CD4-positive, alpha-beta memory T cell (primary cell): ENCODE measurements at places on chromosomes 5 and 9.
A peak's percentile ranks its signal among the peaks of the same experiment; 100 is the strongest.

DNA sequence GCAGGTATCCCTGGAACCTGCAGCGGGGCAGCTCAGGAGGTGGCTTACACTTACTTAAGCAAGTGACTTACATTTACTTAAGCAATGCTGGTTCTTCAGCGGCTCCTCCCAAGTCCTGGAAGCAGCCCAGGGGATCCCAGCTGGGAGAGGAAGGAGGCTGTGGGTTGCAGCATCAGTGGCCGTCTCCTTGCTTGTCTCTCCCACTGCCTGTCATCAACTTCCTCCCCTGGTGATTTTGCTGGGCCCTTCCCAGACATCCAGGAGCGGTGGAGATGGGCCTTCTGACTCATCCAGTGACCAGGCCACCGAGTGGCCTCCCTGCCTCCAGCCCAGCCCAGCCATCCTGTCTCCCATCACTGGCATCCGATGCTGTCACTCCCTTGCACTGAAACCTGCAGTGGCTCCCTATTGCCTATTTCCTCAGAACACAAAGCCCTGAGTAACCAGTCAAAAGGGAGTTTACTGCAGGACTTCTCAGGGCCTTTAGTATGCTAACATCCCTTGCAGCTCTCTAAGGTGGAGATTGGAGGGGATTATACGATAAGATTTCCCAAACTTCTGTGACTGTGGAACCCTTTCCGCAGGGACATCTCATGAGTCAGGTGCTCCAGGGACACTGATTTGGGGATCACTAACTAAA is 155.9 kb upstream of the PHYKPL start:
- DNase-seq = no peak

DNA sequence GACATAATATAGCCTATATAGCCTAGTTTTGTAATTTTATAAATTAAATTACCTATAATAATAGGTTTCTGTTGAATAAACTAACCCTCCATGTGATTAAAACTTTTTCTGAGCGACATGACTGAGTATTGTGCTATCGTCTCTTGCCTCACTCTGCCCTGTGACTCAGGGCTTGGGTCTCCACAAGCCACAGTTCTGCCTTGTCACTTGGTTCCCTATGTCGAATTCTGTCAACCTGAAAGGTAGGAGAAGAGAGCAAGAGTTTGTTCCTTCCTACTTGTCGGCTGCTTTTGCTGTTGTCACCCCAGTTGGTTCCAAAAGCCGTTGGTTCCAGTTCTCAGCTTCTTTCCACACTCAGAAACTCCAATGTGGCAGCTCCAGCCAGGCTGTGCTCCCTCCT is 285.9 kb downstream of the PSAT1 start:
- no peak for DNase-seq

DNA sequence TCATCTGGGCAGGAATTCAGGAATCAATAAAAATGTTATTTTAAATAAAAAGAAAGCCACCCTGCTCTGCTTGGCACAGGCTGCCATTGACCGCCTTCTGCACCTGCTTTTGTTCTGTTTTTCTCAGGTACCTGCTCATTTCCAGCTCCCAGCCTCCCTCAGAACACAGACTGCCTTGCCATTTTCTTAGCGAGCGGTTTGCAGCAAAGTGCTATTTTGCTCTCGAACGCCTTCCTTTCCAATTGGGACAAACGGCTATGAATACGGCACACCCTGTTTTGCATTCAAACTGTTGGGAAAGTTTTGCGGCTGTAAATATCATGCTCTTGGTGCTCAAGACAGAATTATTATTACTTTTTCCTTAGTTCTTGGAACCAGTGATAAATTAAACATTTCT is 25.1 kb upstream of the FCN1 start:
- no peak for DNase-seq

- no peak for DNase-seq
Observed at GRCh38 chr5:30195036-30195435, 998.5 kb upstream of the CDH6 start.

DNA sequence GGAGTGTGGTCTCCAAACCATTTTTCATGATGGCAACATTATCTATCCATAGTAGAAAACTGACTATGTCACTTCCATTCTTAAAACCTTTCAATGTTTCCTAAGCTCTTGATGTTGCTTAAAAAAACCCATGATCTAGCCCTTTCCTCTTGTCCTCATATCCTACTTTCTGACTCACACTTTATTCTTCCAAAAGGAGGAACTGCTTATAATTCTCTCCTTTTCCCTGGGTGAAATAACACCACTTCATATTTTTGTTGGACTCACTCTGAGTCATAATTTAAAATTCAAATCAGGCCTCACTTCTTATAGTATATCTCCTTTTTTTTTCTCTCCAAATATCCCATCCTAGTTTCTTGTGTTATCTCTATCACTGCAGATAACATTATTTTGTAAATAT is 513.9 kb downstream of the MAN2A1 start:
- DNase-seq = no peak

DNA sequence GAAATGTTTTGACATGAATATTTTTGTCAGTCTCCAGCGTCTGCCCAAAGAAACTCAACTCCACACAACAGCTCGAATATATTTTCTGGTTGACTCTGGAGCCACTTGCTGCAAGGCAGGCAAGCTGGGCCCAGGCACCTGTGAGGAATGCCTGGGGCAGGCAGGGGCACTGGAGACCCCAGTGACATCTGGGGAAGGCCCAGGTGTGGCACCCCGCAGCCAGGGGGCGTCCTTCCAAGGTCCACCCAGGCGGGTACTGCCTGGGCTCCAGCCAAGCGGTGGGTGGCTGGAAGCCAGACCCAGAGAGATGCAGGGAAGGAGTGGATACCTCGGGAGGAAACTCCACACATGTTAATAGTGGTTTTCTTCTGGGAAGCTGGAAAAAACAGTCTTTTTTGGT is 125.9 kb downstream of the PHF2 start:
- no peak for DNase-seq

DNA sequence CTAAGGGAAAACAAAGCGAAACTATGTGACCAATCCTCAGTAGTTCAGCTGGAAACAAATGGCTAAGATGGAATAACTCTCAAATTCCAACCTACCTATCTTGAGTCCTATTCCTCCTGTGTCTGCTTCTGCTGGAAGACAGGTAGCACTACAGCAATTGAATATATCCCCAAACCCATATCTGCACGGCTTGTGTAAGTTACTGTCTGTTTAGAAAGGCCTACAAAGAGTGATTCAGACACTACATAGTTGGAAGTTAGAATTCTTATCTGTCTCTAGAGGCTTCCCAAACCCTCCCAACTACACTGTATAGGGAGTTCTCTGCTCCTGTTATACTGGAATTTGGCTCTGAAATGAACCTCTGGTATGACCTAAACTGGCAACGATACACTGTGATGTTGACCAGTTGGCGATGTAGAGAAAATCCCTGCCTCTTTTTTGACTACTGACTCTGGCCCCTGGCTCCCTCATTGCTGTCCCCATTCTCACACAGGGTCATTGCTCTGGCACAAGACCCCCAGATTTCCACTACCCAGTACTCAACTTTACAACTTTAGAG is 22.6 kb upstream of the NADK2 start:
- DNase-seq = no peak

DNA sequence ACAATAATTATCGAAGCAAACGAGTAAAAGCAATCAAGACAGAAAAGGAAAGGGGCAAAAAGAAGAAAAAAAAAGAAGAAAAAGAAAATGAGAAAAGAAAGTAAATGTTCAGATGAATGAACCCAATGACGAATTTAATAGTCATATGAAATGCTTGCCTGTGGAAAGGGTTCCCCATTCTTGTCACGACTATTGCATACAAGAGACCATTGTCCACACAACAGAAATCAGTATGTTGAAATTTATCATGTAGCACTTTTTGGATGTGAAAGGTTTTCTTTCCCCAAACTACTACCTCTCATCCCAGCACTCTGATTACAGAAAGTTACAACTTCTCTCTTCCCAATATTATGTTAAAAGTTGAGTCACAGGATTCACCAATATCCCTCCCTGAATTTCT is 162.4 kb downstream of the ZDHHC21 start:
- no peak for DNase-seq

DNA sequence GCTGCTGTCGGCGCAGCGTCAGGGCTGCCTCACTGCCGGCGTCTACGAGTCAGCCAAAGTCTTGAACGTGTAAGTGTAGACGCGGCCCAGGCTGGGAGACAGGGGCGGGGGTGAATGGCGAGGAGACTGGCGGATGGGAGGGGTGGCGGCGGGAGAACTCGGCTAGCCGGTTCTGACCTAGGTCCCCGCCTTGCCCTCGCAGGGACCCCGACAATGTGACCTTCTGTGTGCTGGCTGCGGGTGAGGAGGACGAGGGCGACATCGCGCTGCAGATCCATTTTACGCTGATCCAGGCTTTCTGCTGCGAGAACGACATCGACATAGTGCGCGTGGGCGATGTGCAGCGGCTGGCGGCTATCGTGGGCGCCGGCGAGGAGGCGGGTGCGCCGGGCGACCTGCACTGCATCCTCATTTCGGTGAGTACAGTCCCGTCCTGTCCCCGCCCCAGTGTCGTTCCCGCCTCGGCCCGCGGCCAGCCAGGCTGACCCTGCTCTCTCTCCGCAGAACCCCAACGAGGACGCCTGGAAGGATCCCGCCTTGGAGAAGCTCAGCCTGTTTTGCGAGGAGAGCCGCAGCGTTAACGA is 745 bp downstream of the GADD45G start:
- DNase-seq = peak; percentile 48

- no peak for DNase-seq
Observed at GRCh38 chr9:73138516-73138915, 13.1 kb upstream of the ANXA1 start.

DNA sequence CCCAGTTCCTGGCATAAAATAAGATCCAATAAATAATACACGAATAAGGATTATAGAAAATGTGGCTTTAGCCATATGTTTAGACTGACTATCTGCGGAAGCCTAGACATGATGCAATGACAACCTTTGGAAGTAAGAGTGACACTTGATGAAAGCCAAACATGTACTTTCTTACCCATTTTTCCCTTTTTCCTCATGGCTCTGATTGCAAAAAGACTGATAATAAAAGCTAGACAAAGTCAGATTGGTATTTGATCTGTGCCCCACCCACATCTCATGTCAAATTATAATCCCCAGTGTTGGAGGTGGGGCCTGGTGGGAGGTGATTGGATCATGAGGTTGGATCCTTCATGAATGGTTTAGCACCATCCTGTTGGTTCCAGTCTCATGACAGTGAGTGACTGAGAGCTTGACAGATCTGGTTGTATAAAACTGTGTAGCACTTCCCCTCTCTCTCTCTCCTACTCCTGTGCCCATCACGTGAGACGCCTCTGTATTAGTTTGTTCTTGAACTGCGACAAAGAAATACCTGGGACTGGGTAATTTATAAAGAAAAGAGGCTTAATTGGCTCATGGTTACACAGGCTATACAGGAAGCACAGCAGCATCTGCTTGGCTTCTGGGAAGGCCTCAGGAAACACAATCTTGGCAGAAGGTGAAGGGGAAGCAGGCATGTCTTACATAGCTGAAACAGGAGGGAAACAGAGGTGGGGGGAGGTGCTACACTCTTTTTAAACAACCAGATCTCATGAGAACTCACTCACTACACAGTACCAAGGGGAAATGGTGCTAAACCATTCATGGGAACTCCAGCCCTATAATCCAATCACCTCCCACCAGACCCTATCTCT is 243.4 kb upstream of the PIK3R1 start:
- no peak for DNase-seq

- DNase-seq = no peak
Observed at GRCh38 chr9:18422296-18423036, 51.5 kb upstream of the ADAMTSL1 start.

DNA sequence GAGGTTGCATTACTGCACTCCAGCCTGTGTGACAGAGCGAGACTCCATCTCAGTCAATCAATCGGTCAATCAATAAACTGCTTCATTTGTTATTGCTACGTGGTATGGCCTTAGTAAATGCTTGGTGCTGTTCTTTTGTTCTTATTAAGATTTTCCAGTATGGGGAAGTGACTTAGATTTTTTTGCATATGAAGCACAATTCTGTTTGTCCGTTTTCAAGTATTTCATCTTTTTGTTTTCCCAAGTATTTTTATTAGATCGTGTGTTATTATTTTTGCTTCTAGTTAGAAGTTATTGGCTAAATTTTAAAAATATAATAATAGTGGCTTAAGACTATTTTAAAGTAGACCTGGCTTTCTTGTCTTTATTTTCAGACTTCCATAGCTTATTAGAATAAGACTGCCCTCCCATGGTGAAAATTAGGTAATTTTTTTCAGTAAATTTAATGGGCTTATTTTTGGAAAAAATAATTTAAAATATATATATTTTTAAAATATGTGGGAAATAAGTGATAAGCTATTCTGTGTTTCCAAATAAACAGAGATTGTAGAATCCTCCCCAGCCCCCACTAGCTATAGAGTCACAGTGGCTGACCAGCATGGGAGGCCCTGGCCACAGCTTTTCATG is 14.7 kb upstream of the OMD start:
- DNase-seq = no peak

- no peak for DNase-seq
Observed at GRCh38 chr9:97812247-97812543, 40.8 kb upstream of the FOXE1 start.

DNA sequence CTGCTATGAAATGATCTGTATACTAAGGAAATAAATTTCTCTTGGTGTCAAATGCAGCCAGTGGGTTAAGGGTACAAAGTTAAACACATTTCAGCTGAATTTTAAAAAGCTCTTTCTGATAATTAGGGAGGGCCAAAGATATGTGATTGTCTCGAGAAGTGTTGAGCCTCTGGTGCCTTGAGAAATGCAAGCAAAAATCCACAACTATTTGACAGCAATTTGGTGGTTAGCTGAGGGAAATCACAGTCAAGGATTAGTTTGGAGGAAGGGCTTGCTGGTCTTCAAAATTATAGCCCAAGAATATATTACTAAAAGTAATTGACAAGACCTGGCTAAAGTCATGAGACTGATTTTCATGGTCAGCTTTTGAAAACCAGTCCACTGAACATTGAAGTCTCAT is 255.7 kb upstream of the PPP1R2B start:
- DNase-seq = no peak

- no peak for DNase-seq
Observed at GRCh38 chr5:157682257-157682656, 10.9 kb downstream of the C5orf52 start.

- DNase-seq = no peak
Observed at GRCh38 chr5:80622756-80623155, 31.7 kb upstream of the MSH3 start.

DNA sequence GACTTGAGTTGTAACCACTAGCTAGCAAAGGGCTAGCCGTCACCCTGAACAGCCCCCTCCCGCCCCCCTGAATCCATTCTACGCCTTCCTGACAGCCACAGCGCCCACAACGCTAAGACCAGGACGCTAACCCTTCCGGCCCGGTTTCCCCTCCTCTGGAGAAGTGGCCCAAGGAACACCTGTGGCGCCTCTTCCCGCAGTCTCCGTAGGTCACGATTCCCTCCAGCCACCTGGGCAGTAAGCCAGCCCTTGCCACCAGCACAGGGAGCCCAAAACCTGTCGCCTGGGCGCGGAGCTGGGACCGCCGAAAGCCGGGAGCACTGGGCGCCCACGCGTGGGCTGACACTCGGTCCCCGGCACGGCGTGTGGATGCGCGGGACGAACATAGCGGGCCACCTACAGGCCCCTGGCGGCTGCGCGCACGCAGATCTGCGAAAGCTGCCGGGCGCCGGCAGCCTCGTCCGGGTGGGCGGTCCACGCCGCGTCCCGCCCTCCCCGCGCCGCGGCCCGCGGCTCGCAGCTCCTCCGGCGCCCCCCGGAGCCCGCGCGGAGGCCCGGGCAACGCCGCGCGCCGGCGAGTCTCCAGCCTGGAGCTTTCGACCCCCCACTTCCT is 596 bp downstream of the IRF1 start:
- DNase-seq = no peak
